Inflammatory macrophage (primary cell): ENCODE measurements at places on chromosomes 4 and X.

GRCh38 chr4:100848841-100849240 lies 331.0 kb upstream of the EMCN start:
- DNase-seq: no peak

DNA sequence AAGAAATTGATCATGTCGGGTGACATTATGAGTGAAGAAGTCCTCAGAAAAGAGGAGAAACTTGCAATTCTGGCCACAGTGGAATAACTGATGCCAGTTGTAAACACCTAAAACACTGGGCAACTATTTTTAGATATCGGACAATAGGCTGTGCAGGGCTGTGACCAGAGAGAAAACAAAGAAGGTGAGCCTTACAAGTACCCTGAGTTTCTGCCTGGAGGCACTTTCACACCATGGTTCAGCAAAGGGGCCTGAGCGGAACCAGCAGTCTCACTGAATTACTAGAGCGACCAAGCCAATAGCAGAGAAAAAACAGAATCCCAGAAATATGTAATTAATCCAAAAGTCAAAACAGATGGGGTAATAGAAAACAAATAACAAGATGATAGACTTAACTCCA lies 11.2 kb downstream of the IRAK1 start:
- no peak for DNase-seq

GRCh38 chrX:46461660-46462191 lies 83.5 kb downstream of the ZNF674 start:
- no peak for DNase-seq

GRCh38 chr4:37219242-37219641 lies 25.3 kb upstream of the NWD2 start:
- no peak for DNase-seq

DNA sequence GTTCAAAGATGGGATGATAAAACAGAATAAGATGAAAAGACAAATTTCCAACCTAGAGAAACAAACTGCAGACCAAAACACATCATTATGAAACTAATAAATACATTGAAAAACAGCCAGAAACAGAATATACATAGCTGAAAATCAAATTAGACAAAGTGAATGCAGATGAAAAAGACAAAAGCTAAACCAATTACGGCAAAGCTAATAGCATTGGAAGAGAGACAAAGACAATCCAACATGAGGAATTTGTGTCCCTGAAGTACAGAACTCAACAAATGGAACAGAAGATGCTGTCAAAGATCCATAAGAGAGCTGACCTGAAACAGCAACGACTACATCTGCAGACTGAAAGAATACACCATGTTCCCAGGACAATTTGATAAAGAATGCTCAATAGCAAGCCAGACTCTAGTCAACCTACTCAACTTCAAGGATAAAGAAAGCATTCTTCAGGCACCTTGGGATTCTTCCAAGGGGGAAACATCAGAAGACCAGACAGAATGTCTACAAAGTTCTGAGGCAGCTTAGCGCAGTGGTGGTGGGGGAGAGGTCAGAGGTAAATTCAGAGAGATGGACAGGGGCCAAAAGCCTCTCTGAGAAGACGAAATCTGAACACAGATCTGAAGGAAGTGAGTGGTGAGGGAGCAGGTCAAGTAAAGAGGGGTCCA lies 27.4 kb upstream of the IRAK1 start:
- no peak for DNase-seq

- no peak for DNase-seq
These were observed 28.1 kb downstream of the FGF2 start for GRCh38 chr4:122854447-122855352.

GRCh38 chrX:31272472-31272775 lies 200.6 kb upstream of the FTHL17 start:
- DNase-seq: no peak

DNA sequence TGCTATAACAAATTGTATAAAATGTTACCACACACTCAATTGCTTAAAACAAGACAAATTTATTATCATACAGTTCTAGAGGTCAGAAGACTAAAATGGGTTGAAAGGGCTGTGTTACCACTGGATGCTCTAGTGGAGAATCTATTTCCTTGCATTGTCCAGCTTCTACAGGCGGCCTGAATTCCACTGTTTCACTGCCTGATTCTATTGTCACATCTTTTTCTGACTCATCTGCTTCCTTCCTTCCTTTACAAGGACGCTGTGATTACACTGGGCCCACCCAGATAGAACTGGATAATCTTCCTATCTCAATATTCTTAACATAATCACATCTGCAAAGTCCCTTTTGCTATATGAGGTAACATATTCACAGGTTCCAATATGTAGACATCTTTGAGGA lies 19.4 kb upstream of the ARMCX1 start:
- DNase-seq: no peak

DNA sequence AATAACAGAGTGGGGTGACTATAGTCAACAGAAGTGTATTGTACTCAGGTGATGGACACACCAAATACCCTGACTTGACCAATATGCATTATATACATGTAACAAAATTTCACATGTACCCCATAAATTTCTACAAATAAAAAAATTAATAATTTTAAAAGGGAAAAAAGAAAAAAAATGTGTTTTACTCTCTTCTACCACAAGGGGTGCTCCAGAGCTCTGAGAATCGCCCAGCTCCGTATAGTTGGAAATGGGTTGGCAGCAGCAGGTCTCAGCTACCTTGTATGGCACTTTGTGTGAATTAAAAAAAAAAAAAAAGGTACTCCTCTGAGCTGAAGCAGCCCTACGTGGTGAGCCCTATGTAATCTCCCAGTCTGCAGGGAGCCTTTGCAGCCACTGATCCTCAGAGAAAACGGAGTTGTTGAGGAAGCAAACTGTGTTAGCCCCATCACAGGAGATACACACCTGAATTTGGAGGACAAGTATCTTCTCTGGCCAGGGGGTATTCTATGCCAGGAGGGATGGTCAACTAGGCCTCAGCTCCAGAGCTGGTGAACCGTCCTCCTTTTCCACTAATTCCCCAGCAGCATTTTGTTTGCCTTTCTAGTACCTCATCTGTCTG lies 17.2 kb upstream of the POLA1 start:
- peak; percentile 4 for DNase-seq

DNA sequence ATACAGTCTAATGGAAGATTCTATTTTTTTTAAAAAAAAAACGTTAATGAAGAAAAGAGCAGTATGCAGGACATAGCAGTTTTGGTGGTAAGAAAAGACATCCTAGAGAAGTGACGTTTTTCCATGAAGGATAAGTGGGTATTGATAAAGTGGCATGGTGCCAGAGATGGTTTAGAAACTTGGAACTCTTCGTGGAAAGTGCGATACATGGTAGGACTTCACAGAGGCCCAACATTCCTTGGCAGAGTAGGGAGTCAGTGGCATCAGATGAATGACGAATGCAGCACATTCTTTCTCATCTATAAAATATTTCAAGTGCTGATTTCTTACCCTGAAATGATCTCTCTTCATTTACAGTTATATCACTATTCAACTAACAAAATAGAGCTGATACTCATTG lies 298.7 kb downstream of the CCSER1 start:
- no peak for DNase-seq

DNA sequence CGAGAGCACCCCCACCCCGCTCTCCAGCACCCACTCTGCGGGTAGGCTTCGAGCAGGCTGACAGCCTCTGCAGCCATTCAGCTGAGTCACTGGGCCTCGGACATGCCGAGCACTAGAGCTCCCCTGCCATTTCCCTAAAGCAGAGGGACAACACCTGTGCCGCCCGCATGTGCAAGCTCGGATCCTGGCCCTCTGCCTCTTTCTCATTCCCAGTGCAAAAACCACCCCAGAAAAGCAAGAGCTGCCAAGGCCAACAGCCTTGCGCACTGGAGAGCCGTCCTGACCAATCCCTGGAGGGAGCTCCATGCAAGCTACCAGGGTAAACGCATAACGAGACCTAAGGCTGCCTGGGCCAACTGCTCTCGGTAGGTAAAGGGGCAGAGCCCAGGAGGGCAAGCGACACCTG lies 5.3 kb downstream of the HCFC1 start:
- DNase-seq: no peak

DNA sequence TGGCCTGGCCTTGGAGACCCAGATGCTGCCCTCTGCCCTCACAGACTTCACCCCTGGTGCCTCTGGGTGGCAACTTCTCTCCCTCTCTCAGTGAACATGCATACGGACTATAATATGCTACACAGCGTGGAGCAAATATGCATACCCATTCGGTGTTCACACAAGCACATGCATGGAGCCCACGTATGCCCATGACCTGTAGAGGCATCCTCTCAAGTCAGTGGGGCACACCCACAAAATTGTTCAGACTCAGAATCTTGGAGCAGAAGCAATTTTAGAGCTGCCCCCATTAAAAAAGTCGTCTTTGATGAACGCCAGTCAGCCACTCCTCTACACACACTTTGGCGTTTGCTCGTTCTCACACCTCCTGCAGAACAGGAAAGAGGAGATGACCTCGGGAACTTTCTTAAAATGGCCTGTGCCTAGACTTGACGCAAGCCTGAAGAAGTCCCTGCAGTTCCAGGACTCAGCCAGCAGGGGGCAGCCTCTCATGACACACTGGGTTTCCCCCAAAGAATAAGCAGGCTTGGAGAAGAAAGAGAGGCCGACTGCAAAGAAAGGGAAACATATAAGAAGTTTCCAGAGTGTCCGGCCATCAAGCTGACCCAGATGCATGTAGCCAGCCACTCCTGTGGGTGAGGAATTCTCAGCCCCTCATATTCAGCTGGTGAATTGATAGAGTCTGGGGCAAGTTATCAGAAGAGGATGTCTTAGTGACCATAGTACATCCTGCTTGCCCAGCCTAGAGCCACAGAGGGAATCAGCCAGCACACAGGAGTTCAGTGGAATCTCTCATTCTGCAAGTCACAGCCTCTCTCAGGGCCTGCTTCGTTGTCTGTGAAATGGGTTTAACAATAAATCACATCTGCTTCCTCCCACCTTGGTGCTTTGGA lies 17.3 kb downstream of the APLN start:
- peak; percentile 79 for DNase-seq

GRCh38 chr4:124883632-124884031 lies 171.1 kb upstream of the ANKRD50 start:
- no peak for DNase-seq

DNA sequence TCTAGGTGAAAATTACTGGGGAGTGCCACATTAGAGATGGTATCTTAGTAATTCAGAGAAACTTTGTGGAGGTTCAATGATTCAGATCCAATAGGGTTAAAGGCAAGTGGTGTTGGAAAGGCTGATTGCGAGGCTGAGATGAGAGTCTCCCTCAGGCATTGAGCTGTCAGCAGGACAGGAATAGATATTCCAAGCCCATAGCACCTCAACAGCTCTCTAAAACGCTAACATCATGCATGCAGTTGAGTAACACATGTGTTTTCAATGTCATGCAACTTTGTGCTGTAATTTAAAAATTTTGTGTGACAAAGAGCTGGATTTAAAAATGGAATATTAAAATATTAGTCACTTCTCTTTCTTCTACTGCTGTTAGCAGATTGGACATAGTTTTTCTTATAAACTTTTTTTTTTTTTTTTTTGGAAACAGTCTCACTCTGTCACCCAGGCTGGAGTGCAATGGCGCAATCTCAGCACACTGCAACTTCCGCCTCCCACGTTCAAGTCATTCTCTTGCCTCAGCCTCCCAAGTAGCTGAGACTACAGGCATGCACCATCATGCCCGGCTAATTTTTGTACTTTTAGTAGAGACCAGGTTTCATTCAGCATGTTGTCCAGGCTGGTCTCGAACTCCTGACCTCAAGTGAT lies 173.5 kb upstream of the C1QTNF7 start:
- DNase-seq: peak; percentile 89

- no peak for DNase-seq
These were observed 10.2 kb upstream of the IQSEC2 start for GRCh38 chrX:53291596-53291995.

DNA sequence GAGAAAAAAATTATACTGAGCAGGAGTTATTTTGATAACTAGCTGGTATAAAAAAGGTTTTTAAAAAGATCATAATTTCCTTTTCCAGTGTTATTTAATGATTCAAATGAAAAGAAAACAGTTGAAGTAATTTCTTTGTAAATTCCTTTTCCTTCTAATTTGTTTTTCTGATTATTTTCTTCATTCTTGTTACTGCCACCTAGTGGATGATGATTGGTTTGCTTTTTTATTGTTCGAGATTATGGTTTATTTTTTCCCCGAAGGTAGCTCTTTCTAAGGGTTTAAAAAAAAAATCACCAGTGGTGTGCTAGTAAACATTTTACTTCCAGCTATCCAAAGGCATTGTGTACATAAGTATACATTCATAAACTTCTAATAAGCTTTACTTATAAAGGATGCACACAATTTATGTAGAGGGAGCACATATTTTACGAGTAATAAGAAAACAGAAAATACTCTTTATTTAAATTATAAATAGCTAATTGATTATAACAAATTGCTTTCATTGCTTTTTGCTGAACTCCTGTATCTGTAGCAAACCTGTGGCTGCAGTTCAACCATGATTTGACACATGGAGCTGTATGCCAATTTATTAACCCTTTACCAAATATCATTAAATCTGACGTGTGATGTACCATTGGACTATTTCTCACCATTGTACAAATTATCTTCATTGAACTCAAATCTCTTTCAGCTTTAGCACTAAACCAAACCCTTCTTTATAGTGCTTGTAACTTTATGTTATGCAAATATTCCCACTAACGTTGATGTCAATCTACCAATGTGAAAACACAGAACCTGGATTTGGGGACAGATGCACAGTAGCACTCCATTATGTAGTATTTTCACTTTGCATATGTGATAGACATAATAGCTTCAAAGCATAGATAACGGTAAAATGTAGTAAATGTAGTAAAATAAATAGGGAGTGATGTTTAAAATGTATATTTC lies 97.8 kb upstream of the ANK2 start:
- DNase-seq: no peak

DNA sequence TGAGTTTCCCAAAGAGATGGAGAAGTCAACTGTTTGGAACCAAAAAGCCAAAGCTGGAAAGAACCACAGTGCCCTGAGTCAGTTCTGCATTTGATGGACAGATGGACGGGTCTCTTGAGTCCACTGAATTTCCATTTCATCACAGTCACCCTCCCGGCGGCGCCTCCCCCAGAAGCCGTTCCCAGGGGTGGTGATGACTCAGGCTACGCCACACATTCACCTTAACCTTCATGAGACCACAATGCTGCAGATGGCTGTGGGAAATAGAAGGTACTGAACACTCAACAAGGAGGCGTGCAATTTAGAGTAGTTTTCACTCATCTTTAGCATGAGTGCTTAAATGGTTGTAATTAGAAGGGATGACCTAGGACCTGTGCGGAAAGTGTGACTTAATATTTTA lies 61.3 kb downstream of the STOX2 start:
- DNase-seq: no peak

GRCh38 chrX:73457306-73457705 lies 10.5 kb downstream of the CDX4 start:
- DNase-seq: no peak

- DNase-seq: no peak
These were observed 31.6 kb downstream of the KDM6A start for GRCh38 chrX:44904542-44905115.
